ENCODE measurements at places on chromosomes 13 and 19.

- DNase-seq = no peak
These were observed 567.5 kb downstream of the MYO16 start for GRCh38 chr13:109196948-109197347.

DNA sequence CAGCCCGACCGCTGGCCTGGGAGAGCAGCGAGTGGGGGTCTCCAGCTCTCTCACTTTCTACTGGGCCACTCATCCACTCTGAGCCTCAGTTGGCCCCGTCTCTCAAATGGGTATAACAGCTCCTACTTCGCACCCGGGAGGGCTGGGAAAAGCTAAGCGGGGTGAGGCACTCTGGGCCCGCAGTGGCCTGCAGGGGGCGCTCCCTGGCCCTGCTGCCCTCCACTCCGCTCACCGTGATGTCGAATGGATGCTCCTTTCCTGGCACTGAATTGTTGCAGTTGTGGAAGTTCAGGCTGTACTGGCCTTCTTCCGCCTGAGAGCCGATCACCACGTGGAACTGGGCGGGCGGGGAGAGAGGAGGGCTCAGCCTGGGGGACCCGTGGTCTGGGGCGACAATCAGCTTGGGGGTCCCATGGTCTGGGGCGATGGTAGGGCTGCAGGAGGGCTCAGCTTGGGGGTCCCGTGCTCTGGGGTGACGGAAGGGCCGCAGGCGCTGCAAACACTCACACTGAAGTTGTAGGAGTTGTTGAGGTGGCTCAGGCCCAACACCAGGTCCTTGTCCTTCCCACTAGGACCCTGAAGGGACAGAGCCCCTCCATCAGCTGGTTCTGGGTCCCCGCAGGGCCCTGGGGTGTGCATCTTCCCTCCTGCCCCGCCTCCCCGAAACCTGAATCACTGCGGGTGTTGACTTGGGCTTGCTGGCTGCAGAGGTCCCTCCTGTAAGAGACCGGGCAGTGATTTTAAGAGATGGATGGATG, 3.9 kb downstream of the GPR108 start:
- DNase-seq = no peak

- no peak for DNase-seq
These were observed 8.6 kb upstream of the FXYD3 start for GRCh38 chr19:35106898-35107541.

- no peak for DNase-seq
These were observed 26.0 kb upstream of the RANBP3 start for GRCh38 chr19:6003976-6004375.

- DNase-seq = no peak
These were observed 110.0 kb downstream of the CRYL1 start for GRCh38 chr13:20415694-20416107.

GRCh38 chr13:77291774-77292173, 35.1 kb downstream of the MYCBP2 start:
- no peak for DNase-seq

DNA sequence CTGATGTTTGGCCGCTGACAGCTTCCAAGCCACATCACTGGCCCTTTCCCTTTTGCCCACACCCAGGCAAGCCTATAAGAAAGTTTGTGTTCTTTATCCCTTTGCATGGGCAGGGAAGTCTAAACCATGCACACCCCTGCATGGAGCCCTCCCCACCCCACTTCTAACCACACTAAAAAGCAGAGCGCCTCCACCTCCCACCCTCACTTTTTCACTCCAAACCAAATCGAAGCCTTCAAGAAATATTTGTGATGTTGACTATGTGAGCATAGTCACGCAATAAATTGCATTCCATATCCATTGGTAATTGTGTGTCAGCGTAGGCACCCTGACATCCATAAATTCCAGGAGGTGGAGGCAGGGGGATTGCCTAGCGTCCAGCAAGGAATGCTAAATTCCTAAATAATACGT, 104.4 kb upstream of the LSM14A start:
- no peak for DNase-seq

- peak; percentile 39 for DNase-seq
These were observed 3.5 kb downstream of the C19orf67 start for GRCh38 chr19:14081797-14082674.

DNA sequence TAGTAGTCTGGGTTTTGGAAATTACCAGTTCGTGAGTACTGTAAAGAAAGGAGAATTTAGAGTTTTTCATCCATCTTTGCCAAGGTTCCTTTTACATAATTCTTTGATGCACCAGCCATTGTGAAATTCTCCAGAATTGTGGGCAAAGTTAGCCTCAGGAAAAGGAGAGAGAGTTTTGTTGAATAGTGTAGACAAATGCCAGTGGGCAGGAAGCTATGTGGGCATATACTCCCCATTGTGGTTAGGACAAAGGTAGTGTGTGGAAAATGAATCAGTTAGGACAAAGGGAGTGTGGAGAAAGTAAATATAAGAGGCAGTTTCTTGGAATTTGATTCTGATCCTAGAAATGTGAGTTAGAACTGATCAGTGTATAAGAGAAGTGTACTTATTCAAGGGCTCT, 67.9 kb downstream of the PCCA start:
- DNase-seq = no peak

- peak; percentile 20 for DNase-seq
These were observed 16.0 kb upstream of the SLC7A10 start for GRCh38 chr19:33241530-33242101.

- DNase-seq = no peak
These were observed 4.7 kb downstream of the B3GNT8 start for GRCh38 chr19:41422456-41422855.

DNA sequence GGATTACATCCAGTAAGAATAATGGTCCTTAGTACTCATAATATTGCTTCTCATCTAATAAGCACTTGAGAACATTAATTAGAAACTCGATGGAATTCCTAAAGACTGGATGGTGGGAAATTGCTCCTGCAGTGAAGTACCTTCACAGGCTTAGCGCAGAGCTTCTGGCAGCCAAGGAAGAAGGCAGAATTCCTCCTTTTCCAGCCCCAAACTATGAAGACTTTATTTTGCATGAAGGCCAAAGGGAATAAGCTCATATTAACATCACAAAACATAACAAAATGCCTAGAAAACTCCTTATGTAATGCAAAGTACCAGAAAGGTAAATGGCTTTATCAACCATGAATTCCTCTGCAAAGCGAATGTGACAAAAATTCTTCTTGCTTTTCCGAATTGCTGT, 336.1 kb downstream of the DNAJC15 start:
- DNase-seq = no peak

DNA sequence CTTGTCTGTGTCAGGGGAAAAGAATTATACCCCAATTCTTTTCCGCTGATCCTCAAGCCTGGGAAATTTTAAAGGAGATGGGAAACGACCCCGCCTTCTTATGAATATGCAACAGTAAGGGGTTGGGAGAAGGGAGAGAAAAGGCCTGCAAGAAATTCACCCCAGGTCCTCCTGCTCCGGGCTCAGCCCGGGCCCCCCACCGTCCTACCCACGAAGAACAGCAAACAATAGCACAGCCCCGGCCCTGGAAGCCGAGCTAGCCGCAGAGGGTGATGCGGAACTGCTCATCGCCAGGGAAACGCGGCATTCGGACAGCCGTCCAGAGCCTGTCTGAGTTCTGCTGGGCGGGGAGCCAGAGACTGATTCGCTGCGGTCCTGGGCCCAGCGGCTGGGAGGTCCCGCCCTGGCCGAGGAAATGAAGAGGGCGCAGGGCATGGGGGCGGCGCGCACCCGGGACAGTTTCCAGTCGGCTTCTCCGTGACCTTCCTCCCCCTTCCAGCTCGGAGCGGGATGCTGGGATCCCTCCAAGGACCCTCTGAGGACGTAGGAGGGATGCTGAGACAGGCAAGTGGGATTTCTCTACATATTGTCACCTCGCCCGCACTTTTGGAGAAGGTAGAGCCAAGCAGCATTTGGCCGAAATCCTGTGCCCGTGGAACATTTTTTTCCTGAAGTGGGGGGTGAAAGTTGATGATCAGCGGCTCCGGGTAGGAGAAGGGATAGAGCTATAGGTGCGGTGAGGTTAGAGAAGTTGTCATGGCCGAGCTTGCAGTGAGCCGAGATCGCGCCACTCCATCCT, 82.3 kb upstream of the C1QTNF9B start:
- peak; percentile 17 for DNase-seq

DNA sequence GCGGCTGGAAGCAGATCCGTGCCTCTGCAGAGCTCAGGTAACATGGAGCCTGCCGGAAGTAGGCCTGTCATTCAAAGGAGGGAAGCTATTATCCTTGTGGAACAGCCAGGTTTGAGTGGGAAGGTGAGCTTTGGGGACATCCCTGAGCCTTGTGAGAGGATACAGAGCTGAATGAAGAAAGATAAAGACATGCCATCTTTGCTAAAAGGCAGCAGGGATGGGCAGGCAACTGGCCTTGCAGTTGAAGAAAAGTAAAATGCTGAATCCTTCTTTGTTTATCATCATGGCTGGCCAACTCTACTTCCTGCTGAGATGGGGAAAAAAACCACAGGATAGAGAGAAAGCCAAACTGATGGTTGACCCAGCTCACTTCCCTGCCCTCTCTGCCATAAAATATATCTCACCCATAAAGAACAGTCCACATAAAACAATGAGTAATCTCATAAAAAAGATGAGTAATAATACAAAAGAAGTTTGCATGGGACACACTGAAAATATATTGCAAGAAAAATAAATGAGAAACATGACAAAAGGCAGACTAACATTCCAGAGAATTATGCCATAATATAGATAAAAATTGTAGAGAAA, 226.3 kb downstream of the DLEU7 start:
- no peak for DNase-seq

DNA sequence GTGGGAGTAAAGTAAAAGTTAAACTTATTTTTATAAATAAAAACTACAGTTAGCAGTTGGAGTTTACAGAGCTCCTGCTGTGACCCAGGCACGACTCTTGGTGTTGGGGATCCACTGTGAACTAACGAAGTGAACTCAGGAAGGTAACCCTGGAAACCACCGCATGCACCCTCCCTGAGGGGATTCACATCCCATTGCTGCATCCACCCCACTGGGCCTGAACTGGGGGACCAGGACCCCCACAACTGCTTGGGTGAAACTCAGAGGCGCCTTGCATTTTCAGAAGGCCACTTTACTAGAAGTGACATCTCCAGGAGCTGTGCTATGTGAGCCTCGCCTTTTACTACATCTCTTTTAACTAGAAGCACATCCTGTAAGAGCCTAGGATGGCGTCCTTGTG, 166.4 kb downstream of the TEX29 start:
- DNase-seq = no peak

GRCh38 chr13:32636711-32637110, 50.5 kb downstream of the PDS5B start:
- DNase-seq = no peak

DNA sequence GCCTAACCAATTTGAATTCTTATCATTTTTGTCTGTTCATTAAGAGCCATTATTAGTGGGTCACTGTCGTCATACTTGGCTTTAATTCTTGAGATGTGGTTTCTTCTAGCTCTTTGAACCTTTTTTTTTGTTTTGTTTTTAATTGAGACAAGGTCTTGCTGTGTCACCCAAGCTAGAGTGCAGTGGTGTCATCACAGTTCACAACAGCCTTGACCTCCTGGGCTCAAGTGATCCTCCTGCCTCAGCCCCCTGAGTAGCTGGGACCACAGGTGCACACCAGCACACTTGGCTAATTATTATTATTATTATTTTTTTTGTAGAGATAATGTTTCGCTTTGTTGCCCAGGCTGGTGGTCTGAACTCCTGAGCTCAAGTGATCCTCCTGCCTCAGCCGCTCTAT, 25.8 kb upstream of the LDLR start:
- DNase-seq = no peak

GRCh38 chr19:34154401-34154800, 17.9 kb upstream of the LSM14A start:
- no peak for DNase-seq

- no peak for DNase-seq
These were observed 33.0 kb downstream of the ACTL9 start for GRCh38 chr19:8665468-8666213.

DNA sequence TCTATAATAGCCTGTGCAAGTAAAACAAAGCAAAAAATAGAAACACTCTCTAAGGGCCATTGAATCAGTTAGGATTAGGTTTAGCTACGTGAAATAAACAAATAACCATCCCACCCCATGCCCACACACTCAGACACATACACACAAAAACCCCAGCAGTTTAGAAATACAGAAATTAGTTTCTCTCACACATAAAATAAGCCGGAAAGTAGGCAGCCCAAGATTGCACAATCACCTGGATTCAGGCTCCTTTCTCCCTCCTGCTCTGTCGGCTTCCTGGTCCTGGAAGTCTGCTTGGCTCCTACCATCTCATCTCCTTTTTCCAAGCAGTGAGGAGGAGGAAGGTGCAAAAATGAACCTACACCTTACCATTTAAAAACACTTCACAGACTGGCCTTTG, 22.6 kb upstream of the USP12 start:
- no peak for DNase-seq

DNA sequence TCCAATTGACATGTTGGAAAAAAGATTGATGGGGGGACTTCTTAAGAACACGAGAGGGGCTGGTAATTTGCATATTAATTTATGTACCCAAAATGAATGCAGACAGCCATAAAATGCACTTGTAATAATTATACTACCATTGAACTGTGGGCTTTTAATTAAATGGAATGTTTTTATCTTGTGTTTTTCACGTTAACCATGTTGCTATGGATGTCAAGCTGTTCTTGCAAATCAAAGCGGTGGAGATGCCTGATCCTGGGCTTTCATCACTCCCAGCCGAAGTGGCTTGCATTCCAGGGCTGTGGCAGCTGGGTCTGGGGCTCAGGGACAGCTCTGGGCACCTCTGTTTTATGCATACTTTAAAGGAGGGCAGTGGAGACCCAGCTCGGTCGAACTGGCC, 179.4 kb upstream of the TMTC4 start:
- no peak for DNase-seq

DNA sequence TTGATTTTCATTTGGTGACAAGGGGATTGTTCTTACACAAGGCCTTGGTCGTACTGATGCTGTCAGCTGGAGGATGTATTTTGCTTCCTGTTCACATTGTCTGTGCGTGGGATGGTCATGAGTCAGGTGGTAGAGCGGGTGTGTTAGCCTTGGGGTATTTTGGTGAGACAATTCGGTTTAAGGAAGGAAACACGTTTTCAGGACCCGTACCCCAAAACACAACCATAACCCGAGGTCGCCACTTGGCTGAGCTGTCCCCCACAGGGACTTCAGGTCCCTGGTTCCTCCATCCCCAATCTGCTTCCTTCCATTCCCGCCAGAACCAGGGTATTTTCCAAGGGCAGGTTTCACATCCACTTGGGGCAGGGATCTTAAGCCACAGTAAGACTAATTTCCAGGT, 15.0 kb downstream of the MYO9B start:
- peak; percentile 58 for DNase-seq

DNA sequence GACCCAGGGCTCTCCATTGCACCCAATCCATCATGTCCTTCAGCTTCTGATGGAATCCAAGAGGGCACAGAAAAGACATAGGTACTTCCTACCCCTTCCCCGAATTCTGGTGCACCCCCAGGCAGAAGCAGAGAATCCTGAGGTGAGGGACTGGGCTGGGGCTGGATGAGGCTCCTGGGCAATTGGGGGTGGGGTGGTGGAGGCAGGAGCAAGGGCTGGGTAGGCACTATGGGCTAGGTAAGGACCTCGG, 2.7 kb upstream of the KCNC3 start:
- DNase-seq = no peak

- no peak for DNase-seq
These were observed 487.8 kb downstream of the PCDH17 start for GRCh38 chr13:58119351-58119750.

- DNase-seq = peak; percentile 19
These were observed 1.2 kb downstream of the EEF2 start for GRCh38 chr19:3983936-3984583.

- no peak for DNase-seq
These were observed 180.4 kb downstream of the TM9SF2 start for GRCh38 chr13:99681695-99682094.

- DNase-seq = no peak
These were observed 12.9 kb downstream of the B3GNT3 start for GRCh38 chr19:17807731-17808316.

- no peak for DNase-seq
These were observed 13.4 kb upstream of the FNDC3A start for GRCh38 chr13:48962281-48962680.
